ENCODE measurements at places on chromosomes 3 and 15.

GRCh38 chr3:64209866-64210621 lies 15.2 kb downstream of the PRICKLE2 start:
- DNase-seq = peak; percentile 87

DNA sequence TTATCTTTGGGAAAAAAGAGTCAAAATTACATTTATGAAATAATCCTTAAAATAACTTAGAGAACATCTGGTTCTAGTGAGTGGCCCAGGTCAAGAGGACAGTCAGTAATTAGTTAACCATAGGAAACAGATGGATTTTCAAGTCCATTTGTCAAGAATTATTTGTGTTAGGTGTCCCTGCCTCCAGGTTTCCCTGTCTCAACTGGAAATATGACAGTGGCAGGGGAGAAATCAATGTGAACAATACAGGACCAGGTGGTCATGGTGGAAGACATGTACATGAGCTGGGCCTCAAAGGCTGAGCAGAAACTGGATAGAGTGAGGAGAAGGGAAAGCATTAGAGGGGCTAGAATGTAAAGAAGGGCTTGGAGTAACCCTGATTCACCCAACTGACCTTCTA lies 372.6 kb downstream of the VPS13C start:
- DNase-seq = no peak

GRCh38 chr3:127788451-127788909 lies 33.8 kb downstream of the MGLL start:
- no peak for DNase-seq

- DNase-seq = no peak
Observed at GRCh38 chr15:70099967-70100473, 2.3 kb upstream of the TLE3 start.

GRCh38 chr3:185309302-185309701 lies 53.6 kb upstream of the MAP3K13 start:
- DNase-seq = no peak

GRCh38 chr3:41997702-41998550 lies 36.0 kb upstream of the ULK4 start:
- DNase-seq = peak; percentile 45

GRCh38 chr15:45326280-45326679 lies 52.1 kb downstream of the GATM start:
- no peak for DNase-seq

DNA sequence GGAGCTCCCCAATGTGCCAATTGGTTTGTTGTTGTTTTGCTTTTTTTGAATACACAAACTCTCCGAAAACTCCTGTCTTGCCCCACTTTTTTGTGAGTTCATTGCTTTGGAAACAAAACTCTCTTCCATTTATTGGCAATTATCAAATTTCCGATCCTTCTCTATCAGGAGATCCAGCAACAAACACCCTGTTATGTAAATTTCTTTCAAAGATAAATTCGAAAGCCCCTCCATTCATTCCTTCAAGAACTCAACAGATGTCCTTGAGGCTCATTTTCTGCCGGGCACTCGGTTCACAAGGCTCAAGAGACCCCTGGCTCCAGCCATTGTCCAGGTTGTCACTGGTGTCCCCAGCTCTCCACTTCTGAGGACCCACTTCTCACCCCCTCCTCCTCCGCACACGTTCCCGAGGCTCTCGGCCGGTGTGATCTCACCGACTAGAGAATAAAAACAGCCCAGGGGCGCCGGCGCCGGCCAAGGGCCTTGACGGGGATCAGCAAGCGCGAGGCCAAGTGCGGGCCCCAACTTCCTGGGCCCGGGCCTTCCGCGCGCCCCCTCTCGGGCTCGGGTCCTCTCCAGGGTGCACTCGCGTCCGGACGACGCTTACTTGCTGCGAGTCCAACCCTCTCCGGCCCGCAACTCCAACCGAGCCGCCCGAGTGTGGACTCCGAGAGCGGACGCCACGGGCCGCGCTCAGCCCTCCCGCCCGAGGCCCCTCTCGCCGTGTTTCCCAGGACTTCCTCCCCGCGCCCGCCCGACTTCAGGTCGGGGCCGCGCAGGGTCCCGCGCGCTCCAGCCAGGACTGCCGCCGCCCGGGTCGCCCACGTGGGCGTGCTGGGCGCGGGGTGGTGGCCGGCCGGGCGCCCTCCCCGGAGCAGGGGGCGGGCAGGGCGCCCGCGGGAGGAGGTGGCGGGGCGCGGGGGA lies 533 bp upstream of the SMAD3 start:
- DNase-seq = no peak

DNA sequence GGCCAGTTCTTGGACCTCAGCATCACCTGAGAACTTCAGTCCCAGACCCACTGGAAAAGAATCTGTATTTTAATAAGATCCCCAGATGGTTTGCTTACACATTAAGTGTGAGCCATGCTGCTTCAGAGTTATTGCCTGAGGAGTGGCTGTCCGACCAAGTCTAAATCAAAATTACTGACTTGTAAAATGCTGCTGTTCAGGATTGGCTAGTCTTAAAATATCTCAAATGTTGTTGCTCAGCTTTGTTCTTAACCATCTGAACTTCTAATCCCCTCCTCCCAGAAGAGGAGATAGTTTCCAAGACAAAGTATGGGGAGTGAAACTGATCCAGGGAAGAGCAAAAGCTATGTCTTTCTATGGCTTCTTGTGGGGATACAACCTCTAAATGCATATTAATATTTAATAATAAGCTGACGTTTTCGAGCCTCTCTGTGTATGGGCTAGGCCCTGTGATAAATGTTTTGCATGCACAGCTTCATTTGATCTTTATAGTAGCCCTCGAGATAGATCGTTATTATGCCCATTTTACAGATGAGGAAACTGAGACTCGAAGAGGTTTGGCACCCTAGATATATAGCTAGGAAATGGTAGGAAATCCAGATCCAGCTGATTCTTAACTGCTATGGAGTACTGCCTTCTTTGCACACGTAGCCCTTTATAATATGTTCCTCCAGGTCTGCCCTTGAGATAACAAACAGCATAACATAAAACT lies 52.2 kb downstream of the DNASE1L3 start:
- DNase-seq = no peak

DNA sequence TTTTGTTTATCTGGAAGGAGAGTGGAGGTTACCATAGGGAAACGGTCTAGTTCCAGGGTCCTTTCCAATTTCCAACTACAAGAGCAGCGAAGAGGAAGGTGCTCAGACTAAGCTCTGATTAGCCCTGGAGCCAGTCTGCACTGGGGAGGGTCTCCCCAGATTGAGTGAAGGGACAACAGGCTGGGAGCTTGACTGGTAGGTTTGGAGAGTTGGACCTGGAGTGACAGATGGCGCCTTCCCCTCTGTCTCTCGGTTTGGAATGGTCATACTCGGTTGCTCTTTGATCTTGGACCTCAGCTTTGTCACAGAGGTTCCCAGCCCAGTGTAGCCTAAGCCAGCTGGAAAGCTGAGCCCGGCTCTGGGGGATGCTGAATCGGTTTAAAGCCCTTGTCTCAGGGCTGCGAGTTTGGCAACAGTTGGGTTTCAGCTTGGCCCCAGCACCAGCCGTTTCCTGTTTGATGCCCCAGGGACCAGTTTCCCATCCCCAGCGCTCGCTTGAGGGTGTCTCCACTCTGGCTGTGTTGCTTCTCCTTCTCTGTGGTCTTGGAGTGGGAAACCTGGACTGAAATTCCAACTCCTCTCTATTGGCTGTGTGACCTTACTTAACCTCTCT lies 53.1 kb upstream of the ULK4 start:
- DNase-seq = peak; percentile 46

DNA sequence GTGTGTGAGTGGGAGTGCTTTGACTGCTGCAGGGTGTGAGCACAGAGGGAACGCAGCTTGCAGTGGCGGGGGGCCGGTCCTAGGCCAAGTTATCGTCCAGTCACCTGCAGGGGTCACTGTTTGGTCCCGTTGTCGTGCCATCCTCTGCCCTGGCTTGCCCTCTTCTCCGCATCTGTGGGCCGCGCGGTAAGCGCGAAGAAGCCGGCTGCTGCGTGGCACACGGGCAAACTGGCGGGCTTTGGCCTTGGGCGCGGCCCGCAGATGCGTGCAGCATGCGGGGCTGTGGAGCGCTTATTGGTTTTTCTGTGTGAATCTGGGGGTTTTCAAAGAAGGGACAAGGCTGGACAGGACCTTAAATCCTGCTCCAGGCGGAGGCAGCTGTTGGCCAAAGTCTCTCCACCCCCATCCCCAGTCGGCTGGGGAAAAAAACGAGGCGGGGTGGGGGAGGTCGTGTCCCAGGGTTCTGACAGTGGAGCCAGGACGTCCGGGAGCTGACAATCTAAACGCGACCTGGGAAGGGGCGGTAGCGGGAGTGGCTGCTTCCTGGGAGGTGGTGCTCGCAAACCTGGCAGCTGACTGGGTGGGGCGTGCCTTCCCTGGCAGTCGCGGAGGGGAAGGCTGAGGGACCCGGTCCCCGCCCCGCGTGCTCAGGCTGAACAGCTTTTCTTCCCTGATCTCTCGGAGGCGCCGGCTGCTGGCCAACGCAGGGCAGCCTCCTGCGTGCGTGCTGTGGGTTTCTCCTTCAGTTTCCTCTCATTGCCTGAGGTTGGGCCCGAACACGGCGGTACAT lies 39.7 kb upstream of the VEPH1 start:
- no peak for DNase-seq

DNA sequence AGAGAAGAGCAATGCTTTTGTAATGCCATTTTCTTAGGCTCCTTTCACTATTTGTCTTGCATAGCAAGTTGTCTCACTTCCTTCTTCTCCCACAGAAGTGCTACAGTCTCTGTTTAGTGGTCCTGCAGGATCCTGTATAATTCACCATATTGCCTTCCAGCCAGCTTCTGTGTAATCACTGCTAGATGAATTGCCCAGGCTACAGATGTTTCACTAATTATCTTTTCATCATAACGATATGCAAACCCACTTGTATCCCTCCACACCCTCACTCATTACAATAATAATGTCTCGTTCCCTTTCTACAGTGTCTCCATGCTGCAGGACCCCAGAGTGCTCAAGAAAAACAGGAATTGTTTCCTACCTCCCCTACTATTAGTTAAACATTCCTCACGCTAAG lies 402.9 kb downstream of the TBL1XR1 start:
- DNase-seq = no peak

- DNase-seq = no peak
Observed at GRCh38 chr3:131047582-131047981, 20.9 kb downstream of the NEK11 start.

DNA sequence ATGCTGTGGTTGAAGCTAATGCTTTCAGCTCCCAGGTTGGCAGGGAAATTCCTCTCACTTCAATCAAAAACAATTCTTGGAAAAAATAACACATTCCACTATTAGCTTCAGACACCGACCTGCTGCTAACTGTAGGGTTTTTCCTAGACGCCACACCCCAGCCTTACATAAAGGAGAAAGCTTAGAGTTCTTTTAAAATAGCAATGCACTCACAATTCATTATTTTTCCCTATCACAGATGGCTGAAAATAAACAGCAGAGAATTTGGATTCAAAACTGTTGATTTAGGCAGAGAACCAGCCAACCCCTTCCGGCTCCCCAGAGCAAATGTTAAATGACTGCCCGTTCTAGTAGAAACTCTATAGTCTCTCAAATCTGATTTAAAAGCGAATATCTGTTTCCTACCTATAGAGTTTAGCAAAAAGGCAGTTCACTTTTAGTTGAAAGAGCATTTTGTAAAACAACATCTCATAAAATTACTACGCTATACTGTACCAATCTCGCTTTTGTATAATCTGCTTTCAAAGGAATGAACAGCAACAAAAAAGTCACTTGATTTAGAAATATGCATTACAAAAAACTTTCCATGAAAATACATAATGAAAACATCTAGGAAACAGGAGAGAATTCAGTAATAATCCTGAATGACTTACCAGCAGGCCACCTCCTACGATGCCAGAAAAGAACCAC lies 586 bp downstream of the TM4SF1 start:
- no peak for DNase-seq

DNA sequence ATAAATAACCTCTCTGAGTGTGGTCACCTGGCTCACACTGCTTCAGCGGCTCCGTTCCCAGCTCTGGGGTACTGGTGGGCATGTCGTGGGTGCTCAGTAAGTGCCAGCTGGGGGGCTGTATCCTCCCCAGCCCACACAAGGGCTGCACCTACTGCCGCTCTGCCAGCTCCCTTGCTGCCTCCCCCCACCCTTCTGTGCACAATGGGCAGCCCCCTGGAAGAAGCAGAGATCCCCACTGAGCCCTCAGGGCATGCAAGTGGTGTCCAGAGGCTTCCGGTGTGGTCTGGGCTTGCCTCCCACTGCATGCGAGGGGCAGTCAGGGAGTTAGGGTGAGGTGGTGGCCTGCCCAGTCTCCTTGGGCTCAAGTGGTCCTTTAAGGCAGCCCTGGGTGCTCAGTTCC lies 58.3 kb upstream of the TRPM1 start:
- DNase-seq = no peak

DNA sequence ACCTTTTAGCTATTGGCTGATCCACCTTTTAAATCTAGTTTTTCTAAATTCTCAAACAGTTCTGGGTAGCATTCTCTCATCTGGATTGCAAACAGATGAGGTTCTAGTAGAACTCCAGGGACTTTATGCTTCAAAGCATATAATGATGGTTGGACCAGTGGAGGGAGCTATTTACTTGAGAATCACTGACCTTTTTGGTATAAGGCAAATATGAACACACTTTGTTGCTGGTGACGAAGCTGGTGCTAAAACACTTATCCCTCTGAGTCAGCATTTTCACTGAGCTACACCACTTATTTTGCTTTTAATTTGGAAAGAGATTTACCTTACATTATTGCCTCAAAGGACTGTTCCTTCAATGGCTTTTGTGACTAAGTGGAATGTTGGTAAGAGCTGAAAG lies 58.6 kb upstream of the SLITRK3 start:
- DNase-seq = peak; percentile 25

All from Ammon's horn (tissue), 1 donor.